Ovary (tissue), 10 donors: ENCODE measurements at places on chromosomes 5 and 9. TPM values are rescaled to one million over a fixed set of nuclear protein-coding genes. Genes with fewer than 3 reads are reported as not detected.

SPATA31D3 gene
- not detected for total RNA-seq

EDIL3 gene
- 5.9 TPM for total RNA-seq

ANKRD34B gene
- total RNA-seq, result 0.36 TPM

SPATA31E1 gene
- not detected for total RNA-seq

MCC gene
- 53.1 TPM for total RNA-seq

PDLIM4 gene
- 45.4 TPM for total RNA-seq

CDKN2A gene
- total RNA-seq, result 4.4 TPM

BHMT gene
- 0.42 TPM for total RNA-seq

SLC34A3 gene
- total RNA-seq, result not detected
